Left lobe of liver (tissue), 2 donors: ENCODE measurements at places on chromosomes 6 and 20.
A peak's percentile ranks its signal among the peaks of the same experiment; 100 is the strongest.

DNA sequence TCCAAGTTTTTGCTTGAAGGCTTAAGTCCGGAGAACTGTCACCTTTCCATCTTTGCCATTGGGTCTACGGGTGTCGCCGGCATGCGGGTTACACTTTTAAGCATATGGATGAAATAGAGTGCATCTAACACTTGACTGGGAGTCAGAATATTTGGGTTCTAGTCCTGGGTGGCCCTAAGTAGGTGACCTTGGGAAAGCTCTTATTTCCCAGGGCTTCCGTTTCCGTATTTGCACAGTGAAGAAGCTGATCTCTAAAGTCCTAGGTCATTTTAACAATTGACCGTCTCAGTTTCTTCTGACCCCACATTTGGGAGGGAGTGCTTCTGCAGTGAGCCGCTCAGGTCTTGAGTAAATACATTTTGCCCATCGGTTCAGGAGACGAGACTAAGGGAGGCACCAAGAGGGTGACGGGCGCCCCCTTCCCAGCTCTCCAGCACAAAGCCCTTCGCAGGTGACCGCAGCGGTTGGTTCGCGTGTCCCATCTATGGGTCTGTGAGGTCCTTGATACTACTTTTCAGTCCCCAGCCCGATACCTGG is 651 bp upstream of the BLTP3A start:
- DNase-seq, result peak; percentile 65

DNA sequence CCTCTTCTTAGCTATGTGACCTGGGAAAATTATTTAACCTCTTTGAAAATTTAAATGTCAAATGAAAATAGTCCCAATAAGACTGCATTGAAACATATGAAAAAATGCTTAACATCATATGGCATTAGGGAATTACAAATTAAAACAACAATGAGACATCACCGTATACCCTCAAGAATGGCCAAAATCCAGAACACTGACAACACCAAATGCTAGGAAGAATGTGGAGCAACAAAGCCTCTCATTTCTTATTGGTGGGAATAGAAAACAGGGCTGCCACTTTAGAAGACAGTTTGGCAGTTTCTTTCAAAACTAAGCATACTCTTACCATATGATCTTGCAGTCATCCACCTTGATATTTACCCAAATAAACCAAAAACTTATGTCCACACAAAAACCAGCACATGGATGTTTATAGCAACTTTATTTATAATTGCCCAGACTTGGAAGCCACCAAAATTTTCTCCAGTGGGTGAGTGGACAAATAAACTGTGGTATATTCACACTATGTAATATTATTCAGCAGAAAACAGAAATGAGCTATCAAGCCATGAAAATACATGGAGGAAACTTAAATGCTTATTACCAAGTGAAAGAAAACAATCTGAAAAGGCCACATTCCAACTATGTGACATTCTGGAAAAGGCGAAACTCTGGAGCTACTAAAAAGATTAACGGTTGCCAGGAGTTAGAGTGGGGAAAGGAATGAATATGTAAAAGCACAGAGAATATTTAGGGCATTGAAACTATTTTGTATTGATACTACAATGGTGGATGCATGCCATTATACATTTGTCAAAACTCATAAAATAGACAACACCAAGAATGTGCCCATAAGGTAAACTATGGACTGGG is 459.9 kb downstream of the GRIK2 start:
- DNase-seq, result no peak

DNA sequence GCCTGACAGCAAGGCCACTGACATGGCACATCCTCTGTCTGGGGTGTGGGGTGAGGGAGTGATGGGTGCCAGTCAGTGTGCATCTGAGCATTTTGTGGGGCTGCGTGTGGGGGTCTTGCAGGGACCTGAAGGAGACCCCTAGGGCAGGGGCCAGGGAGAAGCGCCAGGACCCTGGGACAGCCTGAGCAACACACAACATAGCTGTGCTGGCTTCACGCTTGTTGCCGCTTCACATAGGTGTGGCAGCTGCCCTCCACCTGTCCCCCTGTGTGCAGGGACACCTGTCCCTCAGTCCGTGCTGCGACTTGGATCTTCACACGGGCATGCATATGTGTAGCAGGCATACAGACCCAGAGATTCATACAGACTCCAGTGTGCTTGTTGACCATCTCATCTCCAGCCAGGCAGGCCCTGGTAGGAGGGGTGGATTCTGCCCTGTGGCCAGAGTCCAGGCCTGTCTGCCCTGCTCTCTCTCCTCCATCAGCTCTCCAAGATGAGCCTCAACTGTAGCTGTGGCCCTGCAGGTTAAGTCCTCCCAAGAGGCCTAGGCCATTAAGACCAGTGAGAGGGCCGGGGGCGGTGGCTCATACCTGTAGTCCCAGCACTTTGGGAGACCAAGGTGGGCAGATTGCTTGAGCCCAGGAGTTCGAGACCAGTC is 3.2 kb upstream of the NPBWR2 start:
- peak; percentile 45 for DNase-seq

GRCh38 chr6:6217855-6218758 is 102.4 kb downstream of the F13A1 start:
- DNase-seq, result no peak

GRCh38 chr6:132650429-132650828 is 8.6 kb downstream of the TAAR1 start:
- DNase-seq, result no peak

DNA sequence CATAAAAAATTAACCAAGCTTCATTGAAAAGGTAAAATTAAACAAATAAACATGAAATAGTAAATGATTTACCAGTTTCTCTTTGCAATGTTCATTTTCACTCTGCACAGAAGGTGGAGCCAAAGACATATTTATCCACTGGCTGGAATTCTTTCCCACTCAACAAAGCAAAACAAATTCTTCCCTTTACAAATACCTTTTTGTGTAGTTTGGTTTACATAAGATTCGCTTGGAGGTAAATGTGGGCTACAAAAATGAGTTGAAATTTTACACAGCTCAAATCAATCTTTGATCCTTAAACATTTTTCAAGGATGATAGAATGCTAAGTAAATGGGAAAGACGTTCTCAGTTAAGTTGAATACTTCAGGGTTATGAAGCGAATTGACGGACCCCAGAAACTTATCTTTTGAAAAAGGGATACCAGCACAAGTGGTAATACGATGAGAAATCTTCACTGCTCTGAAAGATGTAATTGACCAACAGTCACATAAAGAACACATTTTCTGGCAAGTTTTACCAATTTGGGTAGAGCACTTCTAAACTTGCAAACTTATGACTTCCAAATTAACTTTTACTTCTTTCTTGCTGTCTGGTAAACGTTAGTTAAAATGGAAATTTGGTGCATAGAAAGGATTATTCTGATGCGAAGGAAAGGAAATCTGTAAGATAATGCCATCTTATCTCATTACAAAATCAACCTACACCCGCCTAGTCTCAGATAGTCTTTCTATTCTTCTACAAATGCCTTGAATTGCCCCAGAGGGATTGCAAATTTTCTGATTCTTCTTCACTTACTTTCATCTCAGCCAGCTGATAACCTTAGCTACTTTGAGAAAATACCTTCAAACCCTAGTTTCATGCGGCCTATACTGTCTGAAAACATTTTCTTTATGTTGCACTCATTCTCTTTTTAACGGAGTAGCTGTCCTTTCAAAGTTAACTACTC is 4.7 kb upstream of the GJA1 start:
- no peak for DNase-seq
